CD4-positive, alpha-beta T cell treated with Interleukin-15 for 4 hours (primary cell): ENCODE measurements at places on chromosomes 12 and 14.

- DNase-seq = no peak
These were observed 7.9 kb upstream of the TMBIM6 start for GRCh38 chr12:49733219-49734017.

DNA sequence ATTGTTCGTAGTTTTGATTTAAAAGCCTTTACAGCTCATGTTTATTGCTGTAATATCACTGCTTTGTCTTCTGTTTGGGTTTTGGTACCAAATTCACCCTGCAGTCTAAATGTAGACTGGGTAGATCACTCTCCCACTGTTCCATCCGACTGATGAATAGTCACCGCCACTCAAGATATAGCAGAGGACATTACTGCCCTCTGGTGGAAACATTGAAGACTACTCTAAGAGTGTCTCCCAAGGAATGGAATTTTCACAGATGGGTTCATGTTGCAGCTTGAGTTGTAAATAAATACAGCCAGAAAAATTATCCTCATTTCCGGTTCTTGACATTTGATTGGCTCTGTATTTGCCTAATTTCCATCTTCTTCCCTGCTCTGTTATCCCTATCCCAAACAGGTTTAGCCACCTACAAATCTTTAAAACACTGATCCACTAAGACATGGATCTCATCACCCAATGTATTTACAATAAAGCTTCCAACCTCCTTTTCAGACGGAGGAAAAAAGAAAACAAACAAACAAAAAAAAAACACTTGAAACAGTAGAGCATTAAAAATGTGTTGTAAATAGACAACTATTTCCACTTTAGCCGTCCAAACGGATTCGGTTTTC lies 198.3 kb upstream of the CPNE8 start:
- DNase-seq = peak; percentile 49

DNA sequence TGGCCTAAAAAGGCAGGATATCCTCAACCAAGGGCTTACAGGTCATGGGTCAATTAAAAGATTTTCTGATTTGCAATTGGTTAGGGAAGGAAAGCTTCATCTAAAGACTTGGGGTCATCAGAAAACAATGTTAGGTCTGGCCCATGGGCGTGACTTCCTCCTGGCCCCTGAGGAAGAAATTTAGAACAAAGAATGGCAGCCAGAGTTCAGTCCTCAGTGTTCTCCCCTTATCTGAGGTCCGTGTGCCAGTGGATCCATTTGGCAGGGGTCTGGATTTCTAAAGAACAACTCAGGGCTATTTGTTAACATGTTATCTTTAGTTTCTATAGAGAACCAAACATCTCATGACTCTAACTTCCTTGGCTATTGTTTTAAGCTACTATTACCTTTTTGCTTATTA lies 27.8 kb upstream of the NFYB start:
- DNase-seq = no peak

DNA sequence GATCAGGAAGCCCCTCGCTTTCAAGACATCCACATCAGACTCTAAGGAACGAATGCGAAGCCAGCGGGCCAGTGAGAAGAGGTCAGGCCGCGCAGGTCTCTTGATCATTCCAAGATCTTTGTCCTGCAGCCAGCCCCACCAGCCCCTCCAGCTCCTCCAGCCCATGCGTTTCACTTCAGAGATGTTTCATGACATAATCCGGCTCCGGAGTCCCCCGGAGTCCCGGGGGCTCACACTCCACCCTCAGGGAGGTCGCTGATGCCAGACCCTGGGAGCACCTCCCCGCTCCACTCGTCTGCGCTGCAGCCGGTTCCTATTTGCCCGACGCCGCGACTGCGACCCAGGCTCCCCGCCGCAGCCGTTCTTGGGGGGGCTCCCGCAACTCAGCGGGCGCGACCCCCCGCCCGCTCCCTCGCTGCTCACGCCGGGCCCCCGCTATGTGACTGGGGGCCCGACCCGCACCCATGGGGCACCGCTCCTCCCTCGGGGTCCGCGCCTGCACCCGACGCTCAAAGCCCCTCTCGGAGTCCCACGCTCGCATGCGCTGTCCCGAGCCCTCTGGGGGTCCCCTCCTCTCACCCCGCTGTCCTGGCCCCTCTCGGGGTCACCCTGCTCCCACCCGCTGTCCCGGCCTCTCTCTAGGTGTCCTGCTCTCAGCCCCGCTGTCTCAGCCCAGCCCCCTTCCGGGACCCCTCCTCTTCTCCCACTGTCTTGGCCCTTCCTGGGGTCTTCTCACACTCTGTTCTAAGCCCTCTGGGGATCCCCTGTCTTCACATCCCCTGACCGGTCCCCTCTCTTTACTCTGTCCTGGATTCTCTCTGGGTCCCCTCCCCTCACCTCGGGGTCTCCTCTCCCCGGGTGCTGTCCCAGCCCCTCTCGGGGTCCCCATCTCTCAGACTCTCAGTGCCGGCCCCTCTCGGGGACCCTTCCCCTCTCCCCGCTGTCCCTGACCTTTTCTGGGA lies 1.1 kb downstream of the TAOK3 start:
- DNase-seq = no peak

DNA sequence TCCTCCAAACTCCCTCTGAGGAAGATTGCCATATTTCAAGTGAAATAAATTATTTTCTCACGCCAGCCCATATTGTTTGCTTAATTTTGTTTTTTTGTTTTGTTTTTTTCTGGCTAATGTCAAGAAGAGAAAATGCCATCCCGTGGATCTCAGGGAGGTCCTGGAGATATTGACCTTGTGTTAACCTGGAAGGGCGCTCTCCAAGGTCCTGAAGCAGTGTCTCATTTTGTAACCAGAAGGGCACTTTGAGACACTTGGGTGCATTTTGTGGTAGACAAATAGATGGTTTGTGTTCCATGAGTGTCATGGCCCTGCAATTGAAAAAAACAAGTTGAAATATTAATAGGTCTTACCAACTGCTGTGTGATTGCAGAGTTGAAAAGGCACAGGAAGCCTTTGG lies 268.9 kb downstream of the SUDS3 start:
- DNase-seq = no peak

- DNase-seq = no peak
These were observed 17.1 kb upstream of the AKAP6 start for GRCh38 chr14:32312010-32312331.
